ENCODE measurements at places on chromosomes 3 and 15. TPM values are rescaled to one million over a fixed set of nuclear protein-coding genes. Genes with fewer than 3 reads are reported as not detected.

DNA sequence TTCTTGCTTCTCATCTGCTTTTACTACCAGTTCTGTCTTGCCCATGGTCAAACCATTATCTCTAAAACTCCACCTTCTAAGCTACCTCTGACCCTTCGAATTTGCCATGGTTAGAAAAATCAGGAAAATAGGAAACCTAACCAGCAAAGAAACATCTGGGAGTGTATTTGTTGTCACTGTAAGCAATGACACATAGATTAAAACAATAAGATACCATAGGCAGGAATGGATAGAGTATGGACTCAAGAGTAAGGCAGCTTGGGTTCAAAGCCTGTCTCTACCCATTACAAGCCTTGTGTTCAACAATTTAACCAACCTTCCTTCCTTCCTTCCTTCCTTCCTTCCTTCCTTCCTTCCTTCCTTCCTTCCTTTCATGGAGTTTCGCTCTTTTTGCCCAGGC is 34.9 kb downstream of the CRTC3 start:
- no peak for DNase-seq

GRCh38 chr3:170196833-170197232 is 15.3 kb upstream of the PHC3 start:
- peak; percentile 11 for DNase-seq

GRCh38 chr3:187296058-187296457 is 4.5 kb upstream of the MASP1 start:
- DNase-seq = peak; percentile 29

GRCh38 chr3:12884186-12884680 is 42.9 kb upstream of the RPL32 start:
- peak; percentile 16 for DNase-seq

DNA sequence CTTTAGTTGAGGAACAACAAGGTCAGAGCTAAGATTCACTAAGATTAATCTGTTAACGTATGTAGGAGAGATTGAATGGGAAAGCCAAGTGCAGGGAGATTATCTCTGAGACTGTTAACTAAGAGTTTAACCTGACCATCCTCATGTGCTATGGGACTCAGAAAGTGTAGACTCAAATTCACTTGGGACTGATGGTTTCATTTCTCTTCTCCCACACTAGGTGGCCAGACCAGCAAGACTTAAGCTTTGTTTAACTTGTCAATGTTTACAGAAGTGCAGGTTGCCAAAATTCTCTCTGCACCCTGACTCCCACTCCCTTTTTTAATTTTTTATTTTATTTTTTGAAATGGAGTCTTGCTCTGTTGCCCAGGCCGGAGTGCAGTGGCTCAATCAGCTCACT is 6.3 kb upstream of the HEXA start:
- no peak for DNase-seq

DNA sequence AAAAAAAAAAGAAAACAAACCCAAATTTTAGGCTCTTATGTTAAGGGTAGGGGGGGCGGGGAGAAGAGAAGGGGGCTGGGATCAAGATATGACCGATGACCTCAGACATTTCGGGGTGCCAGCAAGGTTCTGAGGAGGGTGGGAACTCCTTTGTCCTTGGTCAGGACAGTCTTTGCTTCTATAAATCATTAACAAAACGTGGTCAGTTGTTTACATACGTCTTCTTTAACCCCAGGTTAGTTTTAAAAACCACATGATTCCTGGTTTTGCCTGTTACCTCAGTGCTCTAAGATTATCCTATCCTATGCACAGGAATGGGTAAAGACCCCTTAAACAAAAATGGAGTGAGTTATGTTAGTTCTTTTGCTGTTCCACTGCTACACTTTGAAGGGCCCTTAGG is 285.5 kb downstream of the GABRG3 start:
- DNase-seq = no peak

- DNase-seq = peak; percentile 48
These were observed 33.5 kb downstream of the ZBTB38 start for GRCh38 chr3:141401573-141402475.

GRCh38 chr15:86663979-86664378 is 584.3 kb downstream of the AGBL1 start:
- DNase-seq = no peak

- DNase-seq = no peak
These were observed 50.8 kb downstream of the PCSK6 start for GRCh38 chr15:101438482-101439284.

DNA sequence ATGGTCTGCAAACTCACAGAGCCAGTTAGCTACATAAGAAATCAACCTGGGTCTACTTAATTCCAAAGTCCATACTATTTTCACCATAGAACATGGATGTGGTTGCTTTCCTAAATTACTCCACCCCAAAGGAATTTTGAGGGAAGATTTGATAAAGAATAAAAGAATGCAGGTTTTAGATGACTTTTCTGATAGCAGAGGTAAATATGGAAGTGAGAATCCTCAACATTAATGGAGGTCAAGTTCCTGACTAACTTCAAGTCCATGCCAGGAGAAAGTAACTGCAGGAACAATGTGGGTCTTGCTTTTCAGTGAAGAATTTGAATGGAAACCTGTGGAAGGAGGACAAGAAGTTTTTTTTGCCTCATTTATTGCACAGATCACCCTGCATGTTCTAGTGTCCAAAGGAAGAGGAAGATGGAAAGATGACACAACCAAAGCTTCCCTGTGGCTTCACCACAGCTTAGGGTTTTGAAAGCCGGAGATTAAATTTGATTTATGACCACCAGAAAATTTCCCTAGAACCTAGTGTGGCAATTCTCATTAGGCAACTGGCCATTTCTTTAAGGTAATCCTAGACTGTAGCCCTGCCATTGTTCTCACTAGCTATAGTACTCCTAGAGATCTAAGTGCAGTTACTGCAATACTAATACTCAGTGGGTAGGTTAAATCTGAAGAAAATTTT is 429.7 kb downstream of the RAP2B start:
- DNase-seq = no peak

- peak; percentile 95 for DNase-seq
These were observed 23.1 kb downstream of the ANXA2 start for GRCh38 chr15:60374628-60375081.

GRCh38 chr3:113247675-113248458 is 36.5 kb downstream of the BOC start:
- peak; percentile 50 for DNase-seq

- no peak for DNase-seq
These were observed 249.4 kb downstream of the LPP start for GRCh38 chr3:188403404-188403803.

DNA sequence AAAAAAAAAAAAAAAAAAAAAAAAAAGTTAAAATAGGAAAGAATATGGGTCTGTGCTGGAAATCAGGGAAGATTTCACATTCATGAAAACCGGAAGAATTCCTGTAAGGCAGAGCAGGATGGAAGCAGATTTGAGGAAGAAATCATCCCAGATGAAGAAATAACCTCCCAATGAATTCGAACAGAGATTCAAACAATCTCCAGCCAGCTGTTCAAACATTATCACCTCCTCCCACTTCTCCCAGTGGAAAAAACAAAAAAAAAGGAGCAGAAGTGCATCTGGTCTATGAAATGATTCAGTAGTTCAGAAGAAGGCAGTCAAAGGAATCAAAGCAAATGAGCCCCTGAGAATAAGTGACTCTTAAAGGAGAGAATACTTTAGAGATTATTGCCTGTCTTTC is 33.1 kb downstream of the CP start:
- DNase-seq = peak; percentile 12

DNA sequence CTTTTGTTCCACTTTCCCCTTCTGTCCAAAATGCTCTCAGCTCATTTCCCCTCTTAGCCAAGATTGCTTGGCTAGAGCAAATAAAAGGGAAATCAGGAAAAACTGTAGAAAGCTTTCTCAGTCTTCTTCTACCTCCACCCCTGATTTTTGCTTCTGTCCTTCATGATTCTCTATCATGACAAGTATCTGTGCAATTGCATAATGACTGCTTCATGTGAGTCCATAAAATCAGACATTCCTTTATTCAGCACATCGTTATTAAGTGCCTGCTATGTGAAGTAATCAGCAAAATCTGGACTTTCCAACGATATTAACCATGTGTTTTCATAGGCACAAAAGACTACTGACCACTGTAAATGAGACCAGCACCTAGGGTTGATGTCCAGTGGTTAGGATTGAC is 321.5 kb upstream of the CBLB start:
- no peak for DNase-seq

DNA sequence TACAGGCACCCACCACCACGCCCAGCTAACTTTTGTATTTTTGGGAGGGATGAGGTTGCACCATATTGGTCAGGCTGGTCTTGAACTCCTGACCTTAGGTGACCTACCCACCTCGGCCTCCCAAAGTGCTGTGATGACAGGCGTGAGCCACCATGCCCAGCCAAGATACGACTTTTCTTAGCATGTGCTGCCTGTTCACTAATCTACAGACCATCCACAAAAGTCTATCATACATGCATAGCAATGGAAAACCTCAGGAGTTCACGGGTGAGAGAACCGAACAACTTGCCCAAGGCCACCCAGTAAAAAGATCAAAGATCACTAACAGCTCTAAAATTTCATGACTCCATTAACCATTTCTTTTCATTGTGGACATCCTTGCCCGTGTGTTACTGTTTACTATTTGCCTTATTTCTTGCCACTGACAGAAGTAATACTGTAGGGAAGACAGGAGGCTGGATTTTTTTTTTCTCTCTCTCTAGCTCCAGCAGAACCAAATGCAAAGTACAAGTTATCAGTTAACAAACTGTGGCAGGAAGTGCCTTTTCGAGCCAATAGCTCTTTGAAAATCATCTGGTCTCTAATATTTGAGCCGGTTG is 92.3 kb downstream of the FOXP1 start:
- no peak for DNase-seq

GRCh38 chr3:197942956-197943556 is 6.9 kb upstream of the RPL35A start:
- peak; percentile 69 for DNase-seq

DNA sequence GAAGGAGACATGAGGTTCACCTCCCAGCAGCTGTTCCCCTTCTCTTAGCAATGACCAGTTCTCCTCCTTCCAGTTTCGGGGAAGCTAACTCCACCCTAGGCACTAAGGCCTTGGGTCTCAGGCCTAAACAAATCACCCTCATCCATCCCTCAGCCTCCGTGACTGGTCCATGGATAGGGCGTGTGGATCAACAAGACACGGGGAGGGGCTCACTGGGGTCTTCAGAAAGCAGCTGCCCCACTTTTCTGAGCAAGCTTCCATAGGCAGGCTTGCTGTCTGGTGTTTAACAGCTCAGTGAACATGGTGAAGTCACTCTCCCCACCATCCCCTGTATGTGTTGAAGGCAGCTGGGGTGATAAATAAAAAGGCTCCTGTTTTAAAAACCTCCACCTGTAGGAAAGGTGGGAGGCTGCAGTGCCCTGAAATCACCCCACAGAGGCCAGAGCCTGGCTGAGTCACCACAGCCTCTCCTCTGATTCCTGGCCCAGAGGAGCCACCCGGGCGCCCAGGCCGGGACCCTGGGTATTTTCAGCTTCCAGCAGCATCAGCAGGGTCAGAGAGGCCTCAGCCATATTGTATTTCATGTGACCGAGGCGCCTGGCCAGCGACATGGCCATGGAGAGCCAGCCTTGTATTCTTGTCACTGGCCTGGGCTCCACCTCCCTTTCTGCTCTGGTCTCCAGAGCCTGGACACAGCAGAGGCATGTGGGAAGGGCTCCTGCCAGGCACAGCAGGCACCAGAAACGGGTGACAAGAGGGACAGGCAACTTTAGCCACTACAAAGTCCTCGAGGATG is 60.3 kb upstream of the HERC1 start:
- no peak for DNase-seq

GRCh38 chr3:100970477-100970990 is 22.7 kb downstream of the ABI3BP start:
- no peak for DNase-seq

DNA sequence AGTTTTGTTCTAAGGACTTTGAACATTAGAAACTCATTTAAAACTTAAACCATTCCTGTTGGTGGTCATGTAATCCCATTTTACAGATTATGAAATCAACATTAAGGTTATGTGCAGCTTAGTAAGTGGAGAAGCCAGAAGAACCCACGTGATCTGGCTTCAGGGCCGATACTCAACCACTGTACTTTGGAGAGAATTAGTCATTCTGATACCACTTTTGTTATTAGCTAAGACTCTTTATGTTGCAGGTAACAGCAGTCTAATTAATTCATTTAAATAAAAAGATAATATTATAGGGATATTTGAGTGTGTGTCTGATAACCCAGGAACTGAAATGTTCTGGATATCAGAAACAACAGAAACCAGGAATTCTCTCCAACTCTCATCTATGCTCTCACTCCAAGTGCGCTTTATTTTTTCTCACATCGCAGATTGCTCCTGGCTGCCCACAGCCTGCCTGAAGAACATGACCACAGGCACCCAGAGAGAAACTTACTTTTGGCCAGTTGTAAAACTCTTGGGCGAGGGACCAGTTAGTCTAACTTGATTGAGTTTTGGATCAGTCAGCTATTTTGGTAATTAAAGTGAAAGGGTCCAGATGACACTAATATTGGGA is 25.2 kb downstream of the UBE2E1 start:
- DNase-seq = peak; percentile 17

GRCh38 chr3:195302431-195302830 is 31.5 kb upstream of the XXYLT1 start:
- DNase-seq = no peak

DNA sequence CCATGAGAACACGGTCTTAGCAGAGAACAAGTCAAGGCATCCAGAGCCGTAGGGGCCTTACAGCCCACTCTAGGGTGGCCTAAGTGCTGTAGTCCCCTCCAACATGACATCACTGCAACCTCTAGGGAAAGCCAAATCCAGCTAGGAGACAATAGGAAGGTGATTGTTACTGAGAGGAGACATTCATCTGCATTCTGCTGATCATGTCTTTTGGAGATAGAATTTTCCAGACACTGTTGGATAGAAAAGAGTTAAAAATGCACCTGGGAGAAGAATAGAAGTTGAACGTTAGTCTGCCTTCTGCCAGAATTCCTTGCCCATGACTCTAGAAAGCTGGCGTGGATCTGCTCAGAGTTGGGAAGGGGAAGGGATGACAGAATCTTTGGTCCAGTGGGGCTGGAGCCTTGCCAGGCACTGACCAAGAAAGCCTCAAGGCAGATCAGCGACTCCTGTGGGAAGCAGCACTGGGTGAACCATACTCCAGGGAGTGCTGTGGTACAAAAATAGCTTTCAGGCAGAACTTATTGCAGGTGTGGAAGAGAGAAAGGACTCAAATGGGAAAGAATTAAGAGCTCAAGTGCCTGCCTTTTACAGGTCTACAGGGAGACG is 44.8 kb upstream of the RAF1 start:
- peak; percentile 90 for DNase-seq

GRCh38 chr15:84872009-84872910 is 12.2 kb upstream of the SLC28A1 start:
- peak; percentile 9 for DNase-seq

GLDN gene
- 13.3 TPM for total RNA-seq

ALDH1L1 gene
- total RNA-seq = 0.18 TPM

MAP1A gene
- total RNA-seq = 108 TPM

MOBP gene
- total RNA-seq = not detected

EDC3 gene
- total RNA-seq = 11.3 TPM

TP63 gene
- total RNA-seq = 0.18 TPM

CLDN16 gene
- 0.09 TPM for total RNA-seq

RHOV gene
- total RNA-seq = 0.82 TPM

PLSCR1 gene
- total RNA-seq = 173 TPM

PPM1M gene
- total RNA-seq = 42.4 TPM
